ENCODE measurements at places on chromosomes 7 and 10.

- no peak for DNase-seq
These were observed 106.9 kb upstream of the RHEB start for GRCh38 chr7:151626422-151627115.

DNA sequence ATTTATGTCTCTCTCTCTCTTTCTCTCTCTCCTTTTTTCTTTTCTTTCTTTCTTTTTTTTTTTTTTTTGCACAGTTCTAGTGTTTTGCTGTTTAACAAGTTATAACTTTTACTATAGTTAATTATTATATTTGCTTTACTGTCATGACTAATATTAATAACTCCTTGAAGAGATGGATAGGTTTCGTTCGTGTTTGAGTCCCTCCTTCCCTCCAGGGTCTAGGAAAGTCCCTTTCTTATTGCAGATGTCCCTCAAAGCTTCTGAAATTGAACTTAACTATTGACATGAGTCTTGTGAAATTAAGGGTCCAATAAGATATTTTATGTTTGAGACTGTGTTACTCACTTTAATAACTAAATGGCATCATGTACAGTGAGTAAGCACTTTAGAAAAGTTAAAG, 131.4 kb downstream of the PLXDC2 start:
- no peak for DNase-seq

GRCh38 chr7:118846977-118847376, 622.5 kb downstream of the ANKRD7 start:
- no peak for DNase-seq

DNA sequence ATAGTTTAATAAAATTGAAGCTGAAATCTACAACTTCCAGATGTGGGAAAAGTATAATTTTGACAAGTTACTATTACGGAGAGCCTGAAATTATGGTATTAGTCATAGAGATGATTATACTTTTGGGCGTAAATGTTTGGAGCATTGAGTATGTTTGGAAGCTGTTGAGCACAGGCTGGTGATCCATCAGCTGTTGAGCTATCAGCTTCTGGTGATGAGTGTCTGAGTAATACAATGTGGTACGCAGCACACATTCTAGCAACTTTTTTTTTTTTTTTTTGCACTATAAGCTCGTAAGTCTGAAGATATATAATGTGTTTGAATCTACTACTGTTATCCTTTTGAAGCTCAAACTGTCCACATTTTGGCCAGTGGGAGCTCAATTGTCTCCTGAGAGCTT, 123.4 kb downstream of the ATE1 start:
- DNase-seq = no peak

DNA sequence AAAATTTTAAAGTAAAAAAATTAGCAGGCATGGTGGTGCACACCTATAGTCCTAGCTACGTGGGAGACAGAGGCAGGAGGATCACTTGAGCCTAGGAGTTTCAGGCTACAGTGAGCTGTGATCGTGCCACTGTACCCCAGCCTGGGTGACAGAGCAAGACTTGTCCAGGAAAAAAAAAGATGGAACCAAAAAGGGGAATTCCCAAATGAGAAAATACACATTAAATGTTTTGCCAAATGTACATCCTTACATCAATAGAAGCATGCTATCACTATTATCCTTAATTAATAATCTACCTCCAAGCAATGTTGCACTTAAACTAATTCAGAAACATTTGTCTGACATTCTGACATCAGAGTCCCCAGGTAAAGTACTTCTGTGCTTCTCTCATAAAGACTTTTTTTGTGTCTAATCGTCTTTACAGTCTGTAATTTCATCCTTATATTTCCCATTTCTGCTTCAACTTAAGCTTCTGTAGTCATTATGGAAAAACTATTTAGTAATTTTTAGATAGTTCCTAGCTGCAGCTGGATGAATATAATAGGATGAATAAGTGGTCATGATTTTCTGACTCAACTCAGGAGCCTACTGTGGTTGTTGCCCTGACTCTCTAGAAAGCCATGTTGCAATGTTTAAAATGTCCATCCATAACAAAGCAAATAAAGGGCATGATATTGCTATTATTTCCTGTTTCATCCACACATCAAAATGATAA, 57.7 kb downstream of the MYPN start:
- DNase-seq = no peak

- DNase-seq = no peak
These were observed 42.6 kb downstream of the RSBN1L start for GRCh38 chr7:77738871-77739270.

DNA sequence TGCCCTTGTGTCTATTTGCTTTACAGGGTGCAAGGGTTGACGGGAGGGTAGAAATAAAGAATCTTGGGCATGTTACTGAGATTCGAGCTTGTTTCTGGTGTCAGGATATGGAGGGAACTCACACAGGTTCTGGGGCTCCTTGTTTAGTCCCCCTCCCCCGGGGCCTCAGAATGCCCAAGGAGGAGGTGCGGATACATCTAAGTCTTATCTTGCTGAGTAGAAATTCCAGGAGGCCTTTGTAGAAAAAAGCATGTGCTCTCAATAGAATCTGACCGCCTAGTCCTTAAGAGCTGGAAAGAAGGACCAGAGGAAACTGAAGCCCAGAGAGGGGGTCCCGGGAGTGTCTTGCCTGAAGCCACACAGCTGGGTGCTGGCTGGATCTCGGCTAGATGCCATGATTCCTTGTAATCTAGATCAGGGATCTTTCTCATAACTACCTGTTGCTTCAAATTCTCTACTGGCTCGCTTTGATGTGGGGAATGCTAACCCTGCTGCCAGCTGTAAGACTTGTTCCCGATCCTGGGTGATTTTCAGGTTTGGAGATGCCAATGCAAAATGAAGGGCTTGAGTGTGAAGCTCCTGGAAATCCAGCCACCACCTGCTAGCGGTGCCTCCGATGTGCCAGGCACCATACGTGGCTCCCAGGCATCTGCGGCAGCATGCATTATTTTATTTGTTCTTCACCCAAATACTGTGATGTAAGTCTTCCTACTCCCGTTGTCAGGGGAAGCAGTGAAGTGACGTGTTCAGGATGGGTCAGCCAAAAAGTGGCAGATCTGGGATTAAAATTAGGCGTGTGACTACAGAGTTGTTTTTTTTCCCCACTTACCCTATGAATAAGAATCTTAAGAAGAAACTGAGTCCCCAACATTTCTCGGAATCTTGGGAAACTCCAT, 226.0 kb downstream of the TCF7L2 start:
- DNase-seq = no peak

- DNase-seq = no peak
These were observed 7.0 kb downstream of the NEURL1 start for GRCh38 chr10:103500481-103500880.

DNA sequence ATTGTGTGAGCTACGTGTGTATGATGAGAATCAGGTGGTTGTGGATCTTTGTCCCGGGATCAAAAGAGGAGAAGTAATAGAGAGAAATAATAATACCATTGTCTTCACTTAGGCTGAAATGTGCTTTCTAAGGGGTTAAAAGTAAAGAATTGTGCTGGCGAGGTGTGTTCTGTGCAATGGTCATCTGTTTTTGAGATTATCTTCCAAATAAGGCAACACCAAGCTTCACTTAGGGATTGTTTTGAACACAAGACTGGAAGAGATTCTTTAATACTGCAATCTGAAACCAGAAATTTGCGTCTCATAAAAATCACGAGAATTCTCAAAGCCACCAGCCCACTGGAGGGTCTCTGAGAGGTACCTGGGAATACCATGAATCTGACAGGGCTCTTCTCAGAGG, 84.2 kb downstream of the ARID5B start:
- no peak for DNase-seq

GRCh38 chr10:117553815-117554172, 11.2 kb downstream of the EMX2 start:
- no peak for DNase-seq

DNA sequence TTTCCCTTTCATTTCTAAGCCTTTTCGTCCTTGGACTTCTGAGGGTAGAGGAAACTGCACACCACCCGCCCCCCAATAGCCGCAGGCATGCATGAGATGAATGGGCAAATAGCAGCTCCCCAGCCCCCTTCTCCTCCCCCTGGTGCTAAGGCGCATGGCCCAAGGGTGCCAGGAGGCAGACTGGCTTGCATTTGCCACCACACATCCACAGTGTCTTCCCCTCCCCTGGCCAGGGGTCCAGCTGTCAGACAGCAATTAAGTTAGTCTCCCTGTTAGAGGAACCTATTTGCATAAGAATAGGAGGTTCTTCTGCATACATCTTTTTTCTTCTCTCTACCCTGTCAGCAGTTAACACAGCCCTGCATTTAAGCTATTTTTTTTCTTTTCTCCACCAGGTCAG, 20.2 kb downstream of the TOMM7 start:
- DNase-seq = no peak

DNA sequence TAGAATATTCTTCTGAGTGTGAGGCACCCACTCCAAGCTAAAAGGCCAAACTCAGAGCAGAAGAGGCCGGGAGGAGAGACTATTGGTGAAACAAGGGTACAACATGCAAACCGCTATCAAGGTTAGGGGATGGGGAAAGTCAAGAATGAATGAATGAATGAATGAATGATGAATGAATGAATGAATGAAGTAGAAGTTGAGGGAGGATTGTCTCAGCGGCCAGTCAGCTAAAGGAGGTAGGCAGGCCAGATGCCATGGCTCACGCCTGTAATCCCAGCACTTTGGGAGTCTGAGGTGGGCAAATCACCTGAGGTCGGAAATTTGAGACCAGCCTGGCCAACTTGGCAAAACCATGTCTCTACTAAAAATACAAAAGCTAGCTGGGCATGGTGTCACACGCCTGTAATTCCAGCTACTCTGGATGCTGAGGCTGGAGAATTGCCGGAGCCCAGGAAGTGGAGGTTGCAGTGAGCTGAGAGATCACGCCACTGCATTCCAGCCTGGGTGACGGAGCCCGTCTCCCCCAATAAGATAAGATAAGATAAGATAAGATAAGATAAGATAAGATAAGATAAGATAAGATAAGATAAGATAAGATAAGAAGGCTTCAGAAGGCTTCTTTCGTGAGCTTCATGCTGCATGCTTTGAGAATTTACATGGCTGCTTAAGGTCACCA, 250.8 kb downstream of the CCDC3 start:
- no peak for DNase-seq

- no peak for DNase-seq
These were observed 616.4 kb upstream of the GHITM start for GRCh38 chr10:83522881-83523386.

DNA sequence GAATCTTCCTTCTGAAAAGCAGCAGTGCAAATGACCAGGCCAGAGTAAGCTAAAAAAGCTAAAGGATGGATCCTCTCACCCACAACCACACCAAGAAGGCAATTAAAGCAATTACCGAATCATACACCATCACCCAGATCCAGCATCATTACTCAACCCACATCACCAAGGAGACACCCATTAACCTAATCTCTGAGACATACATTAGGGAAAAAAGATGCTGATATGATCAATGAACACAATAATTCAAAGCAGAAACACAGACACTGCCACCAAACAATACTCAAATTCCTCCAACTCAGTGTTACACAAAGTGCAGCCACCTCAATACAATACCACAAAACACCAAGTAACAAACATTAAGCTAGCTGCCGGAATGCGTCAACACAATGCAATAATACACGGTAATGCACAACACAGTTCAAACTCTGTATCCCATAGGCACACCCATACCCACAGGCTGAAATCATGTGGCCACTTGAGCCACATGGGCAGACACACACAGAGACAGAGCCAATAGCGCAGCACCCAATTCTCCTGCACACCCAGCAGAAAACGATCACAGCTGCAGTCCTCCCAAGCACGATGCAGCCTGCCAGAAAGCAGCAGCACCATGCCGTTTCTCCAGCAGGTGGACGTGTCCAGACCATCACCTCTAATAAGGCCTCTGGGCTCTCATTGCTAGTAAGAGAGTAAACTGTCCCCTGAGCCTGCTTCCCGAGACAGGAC, 21.5 kb downstream of the PAX2 start:
- no peak for DNase-seq

- DNase-seq = no peak
These were observed 10.4 kb upstream of the EIF3A start for GRCh38 chr10:119090968-119091367.

DNA sequence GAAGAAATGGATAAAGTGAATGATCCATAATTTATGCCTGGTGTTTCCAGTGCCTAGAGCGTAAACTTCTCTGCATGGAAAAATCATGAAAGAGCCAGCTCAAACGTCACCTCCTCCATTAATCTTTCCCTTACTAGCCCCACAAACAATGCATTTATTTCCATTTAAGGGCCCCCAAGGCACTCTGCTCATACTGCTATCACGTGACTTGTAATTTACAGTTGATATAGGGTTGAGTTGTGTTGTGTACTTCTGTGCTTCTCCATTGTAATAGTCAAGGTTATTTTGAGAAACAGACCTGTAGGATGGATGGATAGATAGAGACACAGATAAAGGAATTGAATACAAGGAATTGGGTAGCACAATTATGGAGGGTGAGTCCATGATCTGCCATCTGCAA, 1034.7 kb upstream of the GHITM start:
- DNase-seq = no peak

GRCh38 chr10:126702181-126702580, 31.7 kb upstream of the C10orf90 start:
- DNase-seq = no peak

DNA sequence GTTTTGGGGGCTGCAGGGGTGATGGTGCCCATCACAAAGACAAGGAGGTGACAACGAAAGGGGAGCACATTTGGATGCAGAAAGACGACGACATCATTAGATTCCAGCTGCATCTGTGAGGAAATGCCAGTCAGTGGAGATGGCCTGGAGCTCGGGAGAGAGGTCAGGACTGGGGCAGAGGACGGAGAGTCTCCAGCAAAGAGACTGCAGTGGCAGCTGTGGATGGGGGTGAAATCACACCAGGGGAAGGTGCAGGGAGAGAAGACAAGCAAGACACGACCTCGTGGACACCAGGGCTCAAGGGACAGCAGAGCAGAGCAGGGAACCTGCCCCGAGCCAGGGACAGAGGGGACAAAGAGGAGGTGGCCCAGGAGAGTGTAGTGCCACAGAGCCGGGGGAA, 203.4 kb downstream of the PRPF18 start:
- no peak for DNase-seq

DNA sequence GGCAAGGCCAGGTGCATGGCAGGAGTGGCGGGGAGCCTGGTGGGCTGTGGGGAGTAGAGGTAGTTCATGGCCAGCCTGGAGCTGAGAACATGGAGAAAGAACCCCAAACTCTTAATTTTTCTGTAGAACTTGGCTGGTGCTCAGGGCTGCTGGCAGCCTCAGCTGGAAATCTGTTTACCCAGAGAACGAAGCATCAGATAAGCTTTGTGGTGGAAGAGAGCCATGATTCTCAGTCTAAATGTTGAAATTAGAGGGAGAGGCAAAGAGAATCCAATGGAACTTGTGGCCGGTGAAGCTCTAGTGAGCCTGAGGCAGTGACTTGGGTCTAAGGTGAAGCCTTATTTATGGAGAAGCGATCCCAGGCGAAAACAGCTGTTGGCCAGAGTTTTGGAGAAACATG, 126.4 kb downstream of the CCDC3 start:
- DNase-seq = no peak
